ENCODE measurements at places on chromosomes 3 and 15.

GRCh38 chr3:71723452-71724170 is 1.6 kb downstream of the EIF4E3 start:
- DNase-seq = peak; percentile 47

GRCh38 chr15:79339588-79340314 is 28.8 kb downstream of the TMED3 start:
- DNase-seq = no peak

DNA sequence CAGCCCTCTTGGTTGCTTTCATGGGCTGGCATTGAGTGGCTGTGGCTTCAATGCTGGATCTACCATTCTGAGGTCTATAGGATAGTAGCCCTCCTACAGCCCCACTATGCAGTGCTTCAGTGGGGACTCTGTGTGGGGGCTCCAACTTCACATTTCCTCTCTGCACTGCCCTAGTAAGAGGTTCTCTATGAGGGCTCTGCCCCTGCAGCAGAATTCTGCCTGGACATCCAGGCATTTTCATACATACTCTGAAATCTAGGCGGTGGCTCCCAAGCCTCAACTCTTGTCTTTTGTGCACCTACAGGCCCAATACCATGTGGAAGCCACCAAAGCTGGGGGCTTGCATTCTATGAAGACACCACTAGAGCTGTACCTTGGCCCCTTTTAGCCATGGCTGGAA is 195.8 kb downstream of the IGSF11 start:
- no peak for DNase-seq

- DNase-seq = no peak
Observed at GRCh38 chr15:101017093-101017754, 98.1 kb downstream of the LRRK1 start.

DNA sequence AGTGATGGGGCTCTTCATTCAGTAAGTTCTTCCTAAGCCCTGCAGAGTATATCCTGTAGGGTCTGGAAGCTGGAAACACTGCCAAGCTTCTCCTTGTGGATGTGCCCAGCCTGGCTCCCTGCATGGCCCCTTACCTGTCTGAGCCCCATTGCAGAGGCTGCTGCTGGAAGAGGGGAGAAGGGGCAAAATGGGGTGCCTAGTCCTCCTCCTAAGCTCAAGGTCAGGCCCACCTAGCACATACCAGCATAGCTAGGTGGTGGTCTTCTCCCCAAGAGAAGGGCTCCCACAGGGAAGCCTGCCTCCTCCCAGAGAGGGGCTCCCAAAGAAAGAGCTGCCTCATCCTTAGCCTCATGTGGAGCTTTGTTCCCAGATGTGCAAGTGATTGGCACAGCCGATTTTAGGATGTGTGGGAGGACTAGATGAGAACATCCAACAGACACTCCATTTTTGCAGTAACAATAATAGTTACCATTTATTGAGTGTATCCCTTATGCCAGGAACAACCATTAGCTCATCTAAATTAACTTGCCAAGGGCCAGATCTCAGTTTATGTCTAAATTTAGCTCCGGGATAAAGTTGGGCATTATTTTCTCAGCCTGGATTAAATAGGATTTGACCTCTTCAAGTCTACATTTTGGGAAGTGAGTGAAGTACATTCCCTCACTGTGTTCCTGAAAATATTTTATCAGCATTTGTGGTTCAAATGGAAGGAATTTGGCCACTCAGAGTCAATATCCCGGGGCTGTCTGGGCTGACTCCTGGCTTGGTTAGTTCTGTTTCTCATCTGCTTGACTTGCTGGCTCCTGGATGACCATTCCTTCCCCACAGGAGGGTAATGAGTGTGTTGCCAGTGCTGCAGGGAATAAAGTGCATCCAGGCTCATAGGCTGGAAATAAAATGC is 291.1 kb upstream of the ROPN1 start:
- no peak for DNase-seq

DNA sequence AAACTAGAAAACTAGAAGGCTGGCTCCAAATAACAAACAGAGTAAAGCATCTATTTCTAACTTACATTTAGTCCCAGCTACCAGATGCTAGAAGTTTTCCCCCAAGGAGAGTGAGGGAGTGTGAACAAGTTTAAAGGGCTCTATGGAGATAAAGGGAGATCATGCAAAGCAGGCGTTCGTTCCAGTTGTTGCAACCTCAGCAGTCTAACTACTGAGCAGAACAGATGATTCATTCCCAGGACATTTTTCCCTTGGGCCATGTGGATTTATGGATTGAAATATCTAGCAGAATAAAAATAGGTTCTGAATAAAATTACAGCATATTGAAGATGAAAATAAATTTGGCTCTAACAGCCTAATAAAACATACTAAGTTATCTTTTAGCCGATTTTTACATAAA is 154.8 kb upstream of the TTC14 start:
- DNase-seq = no peak

GRCh38 chr3:79018671-79019136 is 749.1 kb downstream of the ROBO1 start:
- peak; percentile 33 for DNase-seq
